ENCODE measurements at places on chromosomes 12 and 14.

GRCh38 chr14:76073717-76074116 lies 78.0 kb upstream of the GPATCH2L start:
- no peak for DNase-seq

GRCh38 chr14:72740504-72740961 lies 153.4 kb downstream of the DPF3 start:
- no peak for DNase-seq

DNA sequence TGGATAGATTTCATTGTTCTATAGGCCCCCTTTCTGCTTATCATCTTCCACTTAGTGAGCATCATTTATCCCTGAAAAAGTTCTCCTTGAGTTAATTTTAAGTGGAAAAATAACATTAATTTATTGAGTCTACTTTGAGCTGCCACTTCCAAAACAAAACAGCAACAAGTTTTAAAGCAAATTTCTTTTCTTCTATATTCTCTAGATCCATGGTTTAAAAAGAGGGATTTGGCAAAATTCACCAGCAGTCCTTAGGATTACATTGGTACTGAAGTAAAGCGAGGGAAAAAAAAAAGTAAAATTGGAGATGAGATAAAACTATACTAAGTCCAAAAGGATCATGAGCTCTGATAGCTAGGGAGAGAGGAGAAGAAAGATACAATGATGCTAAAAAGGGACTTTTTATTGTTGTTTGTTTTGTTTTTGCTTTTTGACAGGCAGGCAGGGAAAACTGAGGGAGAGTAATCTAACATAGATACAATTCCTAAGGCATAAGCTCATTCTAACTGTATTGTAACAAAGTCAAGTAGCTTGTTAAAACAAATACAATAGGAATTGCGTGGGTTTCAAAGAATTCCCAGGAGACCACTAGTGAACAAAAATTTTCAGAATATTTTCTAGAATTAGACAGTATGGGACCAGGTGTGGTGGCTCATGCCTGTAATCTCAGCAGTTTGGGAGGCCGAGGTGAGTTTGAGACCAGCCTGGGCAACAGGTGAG lies 19.2 kb upstream of the PLEKHA5 start:
- no peak for DNase-seq

GRCh38 chr14:101789222-101789621 lies 27.7 kb downstream of the PPP2R5C start:
- DNase-seq, result no peak

GRCh38 chr12:54997929-54998522 lies 13.5 kb upstream of the TESPA1 start:
- DNase-seq, result no peak

DNA sequence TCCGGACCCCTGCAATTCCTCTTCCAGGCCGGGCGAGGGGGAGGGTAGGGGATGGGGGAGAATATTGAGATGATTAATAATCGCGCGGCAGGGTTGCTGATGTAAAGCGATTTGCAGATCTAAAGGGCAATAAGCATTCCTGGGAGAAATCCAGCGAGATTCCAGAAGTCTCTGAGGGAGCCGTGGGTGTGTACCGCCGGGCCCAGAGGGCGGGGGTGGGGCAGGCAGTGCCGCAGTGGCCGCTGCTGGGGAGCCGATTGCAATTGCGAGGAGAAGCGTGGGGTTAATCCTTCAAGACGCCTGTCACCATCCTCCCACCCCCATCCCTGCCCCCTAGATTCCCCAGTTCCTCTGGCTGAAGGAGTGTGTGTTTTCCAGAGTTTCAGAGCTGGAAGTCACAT lies 16.4 kb downstream of the FOS start:
- DNase-seq, result no peak

DNA sequence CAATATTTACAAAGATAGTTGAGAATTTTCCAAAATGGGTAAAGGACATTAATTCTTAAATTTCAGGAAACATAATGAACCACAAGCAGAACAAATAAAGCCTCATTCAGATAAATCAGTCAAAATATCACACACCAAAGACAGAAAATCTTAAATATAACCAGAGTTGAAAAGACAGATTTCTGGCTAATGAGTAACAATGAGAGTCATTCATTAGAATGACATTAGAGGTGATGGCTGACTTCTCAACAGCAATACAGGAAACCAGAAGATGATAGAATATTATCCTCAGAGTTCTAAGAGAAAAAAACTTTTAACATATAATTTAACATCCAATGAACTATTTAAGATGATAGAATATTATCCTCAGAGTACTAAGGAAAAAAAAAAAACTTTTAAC lies 124.2 kb downstream of the DENND5B start:
- DNase-seq, result no peak

GRCh38 chr12:1324099-1324498 lies 270.3 kb downstream of the FBXL14 start:
- no peak for DNase-seq

- DNase-seq, result no peak
Measured at GRCh38 chr14:55180006-55180405, 11.4 kb downstream of the DLGAP5 start.

DNA sequence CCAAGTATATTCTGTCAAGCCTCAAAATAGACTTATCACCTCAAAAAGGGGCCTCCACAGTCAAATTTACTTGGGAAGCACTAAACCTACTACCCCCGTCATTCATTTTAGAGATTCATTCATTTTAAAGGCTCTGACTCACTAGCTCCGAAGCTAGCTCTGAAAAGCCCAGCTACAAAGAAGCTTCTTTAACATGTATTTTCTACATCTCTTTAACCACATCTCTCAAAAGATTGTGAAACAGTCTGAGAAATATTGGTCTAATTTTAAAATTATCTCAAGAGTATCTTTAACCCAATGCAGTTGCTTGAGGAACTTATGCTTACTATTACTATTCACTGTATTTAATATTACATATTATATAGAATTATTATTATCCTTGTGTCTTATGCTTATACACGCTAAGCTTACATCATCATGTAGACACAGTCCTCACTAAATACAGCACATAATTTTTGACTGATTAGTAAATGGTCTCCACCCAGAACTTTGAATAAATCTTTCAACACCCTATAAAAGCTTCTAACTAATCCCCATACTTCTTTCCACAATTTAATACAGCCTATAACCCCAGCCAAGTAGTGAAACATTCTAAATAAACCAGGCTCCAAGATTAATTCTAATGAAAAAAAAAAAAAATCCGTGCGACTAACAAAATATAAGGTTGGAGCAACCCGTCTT lies 7.8 kb downstream of the NT5DC3 start:
- no peak for DNase-seq

DNA sequence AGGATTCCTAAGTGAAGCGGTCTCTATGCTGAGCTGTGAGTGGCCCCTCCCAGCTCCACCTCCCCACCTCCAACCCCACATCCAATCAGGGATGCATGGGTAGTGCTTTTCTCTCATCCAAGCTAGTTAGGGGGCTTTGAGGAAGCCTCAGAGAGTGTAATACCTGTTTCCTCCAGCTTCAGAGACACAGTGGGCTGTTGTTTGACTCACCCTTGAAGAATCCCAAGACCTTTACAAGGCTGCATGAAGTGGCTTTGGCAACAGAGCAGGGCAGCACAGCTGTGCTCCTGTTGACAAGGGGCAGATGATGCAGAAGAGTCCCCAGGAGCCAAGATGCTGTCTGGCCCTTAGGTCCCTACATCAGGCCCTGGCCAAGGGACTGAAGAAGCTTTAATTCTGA lies 27.1 kb upstream of the CLMN start:
- no peak for DNase-seq

- DNase-seq, result no peak
Measured at GRCh38 chr14:93901813-93902212, 25.3 kb upstream of the FAM181A start.

GRCh38 chr12:75208856-75209811 lies 505 bp downstream of the KCNC2 start:
- no peak for DNase-seq

GRCh38 chr14:67846029-67846610 lies 26.5 kb downstream of the RAD51B start:
- DNase-seq, result no peak

GRCh38 chr12:5665615-5666014 lies 233.7 kb downstream of the NTF3 start:
- DNase-seq, result no peak

GRCh38 chr12:70646850-70647249 lies 9.6 kb upstream of the PTPRB start:
- DNase-seq, result no peak

DNA sequence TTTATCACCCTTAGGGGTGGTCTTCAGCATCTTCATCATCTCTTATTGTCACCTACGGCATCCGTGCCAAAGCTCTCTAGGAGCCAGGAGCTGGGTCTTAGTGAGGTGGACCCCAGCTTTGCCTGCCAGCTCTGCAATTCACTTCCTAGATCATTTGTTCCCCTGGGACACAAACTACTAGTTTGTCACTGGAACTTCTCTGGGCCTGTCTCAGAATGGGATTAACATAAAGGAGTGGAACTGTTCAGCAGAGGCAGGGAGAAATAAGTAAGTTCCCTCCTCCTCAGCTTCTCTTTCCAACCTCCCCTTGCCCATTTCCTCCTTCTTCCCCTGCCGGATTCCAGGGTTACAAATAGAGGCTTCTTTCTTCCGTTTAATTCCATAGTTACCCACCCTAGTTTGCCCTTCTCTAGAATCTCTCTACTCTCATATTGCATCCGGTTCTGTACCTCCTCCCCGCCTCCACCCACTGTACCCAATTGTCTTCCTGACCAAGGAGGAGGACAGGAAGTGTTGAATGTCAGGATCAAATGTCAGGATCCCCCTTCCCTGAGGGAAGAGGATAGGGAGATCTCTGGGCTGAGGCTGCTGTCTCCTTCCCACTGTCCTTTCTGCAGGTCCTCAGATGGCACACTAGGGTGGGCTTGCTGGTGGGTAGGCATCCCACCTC lies 25.0 kb downstream of the LARP4 start:
- DNase-seq, result no peak

- DNase-seq, result no peak
Measured at GRCh38 chr12:34297126-34297789, 275.0 kb downstream of the ALG10 start.

DNA sequence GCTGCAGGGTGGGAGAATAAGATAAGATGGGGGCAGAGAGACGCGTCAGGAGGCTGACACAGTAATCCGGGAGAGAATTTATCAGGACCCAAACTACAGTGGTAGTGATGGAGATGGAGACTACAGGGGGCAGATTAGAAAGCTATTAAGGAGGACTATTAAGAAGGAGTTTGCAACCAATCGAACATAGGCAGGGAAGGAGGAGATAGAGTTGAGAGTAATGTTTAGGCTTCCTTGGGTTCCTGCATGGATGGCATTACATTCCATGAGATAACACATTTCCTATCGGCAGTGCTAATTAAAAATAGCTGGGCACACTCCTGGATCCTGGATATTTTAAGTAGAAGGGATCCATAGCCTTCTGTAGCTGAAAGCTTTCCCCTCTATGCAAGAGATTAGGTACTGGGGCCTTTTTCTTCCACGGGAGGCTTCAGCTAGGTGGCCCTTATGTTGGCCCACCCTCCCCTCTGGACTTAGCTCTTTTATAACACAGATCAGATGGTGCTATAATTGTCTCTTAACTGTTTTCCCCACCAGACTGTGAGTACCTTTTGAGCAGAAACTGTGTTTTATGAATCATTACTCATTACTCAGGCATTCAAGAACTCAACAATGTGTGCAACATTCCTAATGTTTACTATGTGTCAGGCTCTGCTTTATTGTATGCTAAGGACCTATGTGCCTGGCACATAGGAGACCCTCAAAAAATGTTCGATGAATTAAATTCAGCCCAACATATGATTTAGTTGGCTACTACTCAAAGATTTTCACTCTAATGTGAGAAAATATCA lies 113.0 kb downstream of the RMST start:
- DNase-seq, result no peak

GRCh38 chr12:54452628-54453027 lies 20.8 kb downstream of the GTSF1 start:
- DNase-seq, result no peak

- no peak for DNase-seq
Measured at GRCh38 chr12:40907115-40907527, 214.9 kb downstream of the CNTN1 start.

- no peak for DNase-seq
Measured at GRCh38 chr14:103367995-103368394, 17.2 kb upstream of the MARK3 start.

- no peak for DNase-seq
Measured at GRCh38 chr12:64700532-64700931, 58.7 kb downstream of the GNS start.

- no peak for DNase-seq
Measured at GRCh38 chr12:49674318-49674981, 32.8 kb downstream of the FMNL3 start.

GRCh38 chr14:74968811-74969210 lies 13.4 kb upstream of the PGF start:
- DNase-seq, result no peak

- DNase-seq, result no peak
Measured at GRCh38 chr12:128956755-128957154, 103.5 kb downstream of the GLT1D1 start.

- no peak for DNase-seq
Measured at GRCh38 chr12:11607313-11608081, 42.0 kb upstream of the ETV6 start.

GRCh38 chr14:51482102-51482501 lies 169.6 kb upstream of the FRMD6 start:
- DNase-seq, result no peak

GRCh38 chr12:25992026-25992782 lies 33.7 kb downstream of the RASSF8 start:
- no peak for DNase-seq

GRCh38 chr14:29370024-29370423 lies 557.6 kb downstream of the PRKD1 start:
- DNase-seq, result no peak

- no peak for DNase-seq
Measured at GRCh38 chr12:127411166-127411915, 855.6 kb upstream of the TMEM132C start.

- DNase-seq, result no peak
Measured at GRCh38 chr12:123363390-123363739, 1.3 kb downstream of the SBNO1 start.

GRCh38 chr12:85273381-85274314 lies 6.4 kb upstream of the ALX1 start:
- no peak for DNase-seq

DNA sequence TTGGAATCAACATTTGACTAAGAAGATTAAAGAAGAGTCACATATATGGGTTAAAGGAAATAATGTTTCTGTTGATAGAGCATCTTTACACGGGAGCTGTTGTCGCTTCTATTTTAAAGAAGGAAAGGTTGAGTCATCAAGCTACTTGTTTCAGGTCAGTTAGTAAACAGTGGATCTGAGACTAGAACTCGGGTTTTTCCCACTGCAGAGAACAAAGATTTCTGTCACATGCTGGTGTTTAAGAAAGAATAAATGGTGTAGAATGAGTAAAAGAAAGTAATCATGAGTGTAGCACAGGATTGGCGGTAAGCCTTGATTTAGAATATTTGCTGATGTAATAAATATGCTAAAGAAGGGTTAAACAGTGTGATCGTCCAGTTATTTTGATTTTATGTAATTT lies 455.5 kb downstream of the AEBP2 start:
- no peak for DNase-seq

GRCh38 chr12:42097971-42098370 lies 46.7 kb downstream of the GXYLT1 start:
- DNase-seq, result no peak

- no peak for DNase-seq
Measured at GRCh38 chr12:54701940-54702592, 53.9 kb upstream of the DCD start.
